Epithelial cell of proximal tubule (primary cell): ENCODE measurements at places on chromosomes 3 and 15. TPM values are rescaled to one million over a fixed set of nuclear protein-coding genes. Genes with fewer than 3 reads are reported as not detected.

Gene LSAMP
- 0.87 and 5.1 TPM in 2 replicates for total RNA-seq

Gene CADM2
- not detected in 2 replicates for total RNA-seq

Gene APBA2
- 30.0 and 36.5 TPM in 2 replicates for total RNA-seq

Gene PRR20G
- total RNA-seq: not detected in 2 replicates

Gene OXTR
- total RNA-seq: 5.9 and 8.4 TPM in 2 replicates

Gene VPS18
- 27.2 and 35.4 TPM in 2 replicates for total RNA-seq

Gene KIF7
- 5.4 and 6.1 TPM in 2 replicates for total RNA-seq

Gene IL20RB
- 0.14 TPM in 1 of 2 replicates, not detected in the other for total RNA-seq

DNA sequence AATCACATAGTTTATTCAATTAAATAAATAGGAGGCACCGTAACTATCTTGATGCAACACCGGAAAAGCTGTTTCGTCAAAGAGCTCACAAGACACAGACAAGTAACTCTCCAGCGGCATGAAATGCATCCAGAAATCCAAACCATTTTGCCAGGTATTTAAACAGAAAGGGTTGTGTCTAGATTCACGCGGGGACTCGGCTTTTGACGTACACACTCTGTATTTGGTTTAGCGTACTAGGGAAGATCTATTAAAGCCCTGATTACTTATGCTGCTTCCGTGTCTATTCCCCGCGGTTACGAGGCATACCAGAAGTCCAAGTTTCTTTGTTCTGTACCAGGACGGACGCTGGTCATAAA, 718 bp downstream of the BNIP2 start:
- DNase-seq: no peak

GRCh38 chr3:193861012-193861411, 268.0 kb downstream of the OPA1 start:
- no peak for DNase-seq

GRCh38 chr3:13496879-13497278, 16.8 kb downstream of the HDAC11 start:
- DNase-seq: no peak

- DNase-seq: no peak
Measured at GRCh38 chr3:127097072-127097405, 95.9 kb upstream of the PRR23E start.

DNA sequence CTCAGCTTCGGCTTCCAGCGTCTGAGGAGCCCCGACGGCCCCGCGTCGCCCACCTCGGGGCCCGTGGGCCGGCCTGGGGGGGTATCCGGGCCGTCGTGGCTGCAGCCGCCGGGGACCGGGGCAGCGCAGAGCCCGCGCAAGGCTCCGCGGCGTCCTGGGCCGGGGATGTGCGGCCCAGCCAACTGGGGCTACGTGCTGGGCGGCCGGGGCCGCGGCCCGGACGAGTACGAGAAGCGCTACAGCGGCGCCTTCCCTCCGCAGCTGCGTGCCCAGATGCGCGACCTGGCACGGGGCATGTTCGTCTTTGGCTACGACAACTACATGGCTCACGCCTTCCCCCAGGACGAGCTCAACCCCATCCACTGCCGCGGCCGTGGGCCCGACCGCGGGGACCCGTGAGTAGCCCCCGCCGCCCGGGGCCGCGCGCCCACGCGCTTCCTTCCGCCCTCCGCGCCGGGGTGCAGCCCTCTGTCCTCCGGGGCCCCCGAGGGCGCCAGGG, 462 bp downstream of the EDEM1 start:
- no peak for DNase-seq

DNA sequence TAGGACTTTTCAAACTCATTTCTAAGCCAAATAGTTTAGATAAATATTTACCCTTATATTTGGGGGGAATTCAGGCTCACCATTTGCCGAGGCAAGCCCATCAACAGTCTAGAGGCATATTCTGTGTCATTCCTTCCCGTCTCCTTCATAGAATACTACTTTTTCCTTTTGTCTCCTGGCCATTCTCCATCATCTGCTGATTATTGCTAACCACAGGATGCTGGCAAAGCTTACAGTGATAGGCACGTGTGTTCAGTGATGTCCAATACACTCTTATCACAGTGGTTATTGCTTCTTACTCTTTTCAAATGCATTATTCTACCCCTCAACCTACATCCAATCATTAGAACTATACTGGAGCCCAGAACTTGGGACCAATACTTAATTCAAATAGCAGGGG, 130.6 kb upstream of the ZBED2 start:
- DNase-seq: no peak

DNA sequence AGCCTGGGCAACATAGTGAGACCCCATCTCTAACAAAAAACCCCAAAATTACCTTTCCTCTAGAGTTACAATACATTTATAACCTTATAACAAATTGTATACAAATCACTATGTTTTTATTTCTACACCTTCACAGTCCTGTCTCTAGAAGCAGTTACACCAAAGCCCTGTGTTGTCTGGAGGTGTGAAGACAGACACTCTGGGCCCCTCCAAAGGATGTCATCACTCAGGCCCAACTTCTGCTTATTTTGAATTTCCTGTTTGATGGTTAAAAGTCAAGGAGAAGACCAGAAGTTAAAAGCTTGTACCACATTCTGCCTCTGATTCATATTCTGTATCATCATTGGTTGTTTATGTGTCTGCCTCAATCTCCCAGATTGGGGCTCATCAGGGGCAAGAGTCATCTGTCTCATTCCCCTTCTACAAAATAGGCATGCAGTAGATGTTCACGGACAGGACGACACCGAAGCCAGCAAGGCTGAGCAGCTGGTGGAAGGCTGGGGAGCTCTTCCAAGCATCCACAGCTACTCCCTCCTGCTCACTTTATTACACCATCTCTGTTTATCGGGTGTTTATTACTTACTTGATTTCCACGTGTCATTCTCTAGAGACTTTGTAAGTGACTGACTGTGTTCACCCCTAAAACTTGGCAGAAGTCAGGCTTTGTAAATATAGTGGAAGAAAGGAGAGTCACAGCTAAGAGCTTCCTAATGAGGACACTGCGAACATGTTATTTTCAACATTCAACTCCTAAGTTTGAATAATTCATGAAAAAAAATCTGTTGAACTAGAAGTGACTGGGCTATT, 136.8 kb upstream of the ANKRD28 start:
- DNase-seq: no peak

GRCh38 chr3:144491333-144491732, 519.7 kb downstream of the DIPK2A start:
- no peak for DNase-seq

DNA sequence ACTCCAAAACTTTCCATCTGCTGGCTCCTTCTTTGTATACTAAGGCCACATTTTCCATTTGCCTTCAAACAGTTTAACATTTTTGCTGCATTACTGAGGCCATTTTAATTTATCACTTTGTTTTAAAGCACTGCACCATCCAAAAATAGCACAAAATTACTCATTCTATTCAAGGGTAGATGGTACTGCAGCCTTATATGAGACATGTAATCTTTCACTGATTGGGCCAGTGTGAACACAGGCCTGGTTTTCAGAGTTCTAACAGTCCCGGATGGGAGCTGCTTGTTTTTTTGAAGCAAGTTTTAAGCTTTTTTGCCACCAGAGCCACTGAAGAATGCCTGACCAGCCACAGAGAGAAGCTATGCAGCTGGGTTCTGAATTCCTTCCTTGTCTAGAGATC, 172.3 kb upstream of the TSC22D2 start:
- no peak for DNase-seq

- DNase-seq: no peak
Measured at GRCh38 chr15:101063891-101064794, 145.0 kb downstream of the LRRK1 start.

DNA sequence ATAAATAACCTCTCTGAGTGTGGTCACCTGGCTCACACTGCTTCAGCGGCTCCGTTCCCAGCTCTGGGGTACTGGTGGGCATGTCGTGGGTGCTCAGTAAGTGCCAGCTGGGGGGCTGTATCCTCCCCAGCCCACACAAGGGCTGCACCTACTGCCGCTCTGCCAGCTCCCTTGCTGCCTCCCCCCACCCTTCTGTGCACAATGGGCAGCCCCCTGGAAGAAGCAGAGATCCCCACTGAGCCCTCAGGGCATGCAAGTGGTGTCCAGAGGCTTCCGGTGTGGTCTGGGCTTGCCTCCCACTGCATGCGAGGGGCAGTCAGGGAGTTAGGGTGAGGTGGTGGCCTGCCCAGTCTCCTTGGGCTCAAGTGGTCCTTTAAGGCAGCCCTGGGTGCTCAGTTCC, 58.3 kb upstream of the TRPM1 start:
- no peak for DNase-seq

DNA sequence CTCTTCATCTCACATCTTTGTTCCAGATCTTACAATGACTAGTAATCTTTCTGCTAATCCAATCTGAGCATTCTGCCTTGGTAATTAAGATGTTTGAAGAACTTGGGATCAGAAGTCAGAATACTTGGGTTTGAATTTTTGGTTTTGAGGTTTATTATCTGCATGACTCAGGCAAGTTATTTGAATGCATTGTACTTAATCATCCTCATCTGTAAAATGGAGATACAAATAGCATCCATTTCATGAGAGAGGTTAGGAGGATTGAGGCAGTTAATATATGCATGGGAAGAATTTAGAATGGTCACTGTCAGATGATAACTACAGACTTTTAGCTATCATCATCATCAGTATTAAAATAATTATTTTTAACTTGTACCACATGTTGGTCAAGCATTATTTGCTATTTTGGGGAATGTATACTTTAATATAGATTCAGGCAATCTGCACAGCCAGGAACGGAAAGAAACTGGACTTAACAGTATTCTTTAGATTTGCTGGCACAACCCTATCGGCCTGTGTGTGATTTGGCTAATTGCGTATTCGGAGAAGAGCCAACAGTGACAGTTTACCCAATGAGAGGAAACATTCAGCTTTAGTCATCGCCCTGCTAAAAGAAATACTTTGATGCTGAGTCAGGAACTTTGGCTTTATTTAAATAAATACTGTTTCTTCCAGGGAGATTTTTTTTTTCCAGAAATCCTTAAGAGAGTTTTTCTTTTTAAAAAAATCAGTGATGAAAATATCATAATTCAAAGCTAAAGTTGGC, 600.0 kb downstream of the ROBO1 start:
- no peak for DNase-seq

DNA sequence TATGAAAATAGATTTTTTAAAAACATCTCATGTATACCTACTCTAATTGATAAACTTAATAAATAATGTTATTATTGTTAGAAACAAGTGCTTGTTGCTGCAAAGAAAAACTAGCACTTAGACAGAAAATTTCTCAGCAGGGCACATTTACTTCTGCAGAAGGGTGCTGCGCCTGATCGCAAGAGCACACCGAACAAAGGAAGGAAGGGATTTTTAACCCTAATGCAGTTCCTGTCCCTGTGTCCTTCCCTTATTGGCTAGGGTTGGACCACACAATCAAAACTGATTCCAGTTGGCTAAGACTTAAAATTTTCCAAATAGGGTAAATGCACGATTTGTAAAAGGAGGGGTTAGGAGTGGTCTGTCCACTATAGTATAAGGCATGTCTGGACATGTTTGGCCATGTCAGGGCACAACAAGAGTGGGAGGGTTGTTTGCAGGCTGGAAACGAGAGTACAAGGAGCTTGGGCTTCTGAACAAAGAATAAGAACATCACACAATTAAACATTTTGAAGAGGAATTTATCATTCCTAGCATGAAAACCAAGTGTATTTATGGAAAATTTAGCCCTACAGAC, 4.7 kb downstream of the DTWD1 start:
- DNase-seq: no peak

- peak; percentile 53 for DNase-seq
Measured at GRCh38 chr3:83514130-83514914, 1444.5 kb upstream of the CADM2 start.

DNA sequence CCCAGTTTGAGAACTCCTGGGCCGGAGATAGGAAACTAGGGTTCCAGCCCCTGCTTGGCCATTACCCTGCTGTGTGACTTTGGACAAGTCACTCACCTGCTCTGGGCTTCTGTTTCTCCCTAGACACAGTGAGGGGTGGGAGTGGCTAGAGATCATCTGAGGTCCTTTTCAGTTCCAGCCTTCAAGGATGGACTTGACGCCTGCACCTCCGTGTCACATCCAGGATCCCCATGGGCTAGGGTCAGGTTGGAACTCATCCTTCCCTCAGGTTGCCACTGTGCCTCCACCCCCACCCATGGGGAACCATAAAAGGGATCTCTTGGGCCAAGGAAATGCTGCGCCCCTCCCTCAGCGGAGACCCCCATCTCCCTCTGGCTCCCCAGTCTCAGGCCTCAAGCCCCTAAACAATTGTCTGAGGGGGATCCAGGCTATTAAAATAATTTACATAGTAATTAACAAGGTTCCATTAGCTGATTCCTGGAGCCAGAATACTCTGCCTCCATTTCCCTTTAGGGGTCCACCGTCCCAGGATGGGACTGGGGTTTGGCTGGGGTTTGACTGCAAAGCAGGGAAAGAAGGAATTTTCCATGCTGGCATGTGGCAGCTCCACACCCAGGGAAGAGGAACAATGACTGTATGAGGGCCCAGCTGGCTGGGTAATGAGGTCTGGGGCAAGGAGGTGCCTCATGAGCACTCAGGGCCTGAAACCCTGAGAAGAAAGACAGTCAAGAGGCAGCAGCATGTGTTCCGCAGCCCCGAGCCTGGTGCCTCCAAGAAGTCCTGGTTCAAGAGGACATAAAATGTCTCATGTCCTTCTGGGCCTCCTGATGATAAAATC, 177.7 kb downstream of the SMAD6 start:
- DNase-seq: no peak

GRCh38 chr3:167899093-167899492, 163.6 kb downstream of the SERPINI1 start:
- no peak for DNase-seq

DNA sequence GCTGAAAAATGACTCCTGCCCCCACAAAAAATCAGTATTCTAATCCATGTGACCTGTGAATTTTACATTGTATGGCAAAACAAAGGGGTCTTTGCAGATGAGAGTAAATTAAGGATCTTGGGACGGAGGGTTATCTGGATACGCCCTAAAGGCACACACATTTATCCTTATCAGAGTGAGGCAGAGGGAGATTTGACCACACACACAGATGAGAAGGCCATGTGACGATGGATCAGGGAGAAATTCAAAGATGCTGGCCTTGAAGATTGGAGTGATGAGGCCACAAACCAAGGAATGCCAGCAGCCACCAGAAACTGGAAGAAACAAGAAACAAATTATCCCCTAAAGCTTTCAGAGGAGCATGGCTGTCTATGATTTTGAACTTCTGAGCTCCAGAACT, 288.5 kb downstream of the XXYLT1 start:
- DNase-seq: no peak

GRCh38 chr15:89665449-89666181, 10.3 kb upstream of the KIF7 start:
- DNase-seq: no peak

- no peak for DNase-seq
Measured at GRCh38 chr3:134923286-134923685, 128.2 kb downstream of the EPHB1 start.

- DNase-seq: no peak
Measured at GRCh38 chr3:31953091-31953490, 28.0 kb downstream of the OSBPL10 start.

DNA sequence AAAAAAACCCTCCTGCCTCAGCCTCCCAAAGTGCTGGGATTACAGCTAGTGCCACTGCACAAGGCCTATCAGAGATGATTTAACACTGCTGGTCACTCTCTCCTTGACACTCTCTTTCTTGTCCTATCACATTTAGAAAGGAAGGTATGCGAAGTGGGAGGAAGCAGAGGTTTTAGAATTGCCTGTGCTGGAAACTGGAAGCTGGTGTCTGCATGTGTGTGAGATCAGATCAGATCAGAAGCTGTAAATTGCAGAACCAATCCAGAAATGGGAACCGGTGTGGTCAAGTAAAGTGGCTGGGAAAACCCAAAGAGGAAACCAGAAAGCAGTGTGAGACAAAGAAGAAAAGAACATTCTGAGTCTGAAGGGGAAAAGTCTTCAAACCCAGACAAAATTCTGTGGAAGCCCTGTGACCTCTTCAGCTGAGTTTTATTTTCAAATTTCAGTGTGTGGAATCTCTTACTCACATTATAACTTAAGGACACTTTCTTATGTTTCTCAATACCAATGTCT, 2.8 kb downstream of the EFHB start:
- DNase-seq: no peak
